ENCODE measurements at places on chromosomes 7 and 10. TPM values are rescaled to one million over a fixed set of nuclear protein-coding genes. Genes with fewer than 3 reads are reported as not detected.
A peak's percentile ranks its signal among the peaks of the same experiment; 100 is the strongest.

The GPC2 gene
- total RNA-seq: 1.0 TPM

The ESYT2 gene
- total RNA-seq: 69.7 TPM

- H3K4me3 ChIP-seq: no peak overlapping the region
- H3K27me3 ChIP-seq: no peaks in the 10 kb centered on the region
- DNase-seq: no peak
- no peak overlapping the region for H3K27ac ChIP-seq
These were observed 47.3 kb downstream of the DRGX start for GRCh38 chr10:49348593-49348992.

GRCh38 chr10:71067098-71067740 is 145.2 kb upstream of the UNC5B start:
- no peaks in the 10 kb centered on the region for H3K36me3 ChIP-seq
- DNase-seq: no peak
- no peaks in the 10 kb centered on the region for H3K27me3 ChIP-seq
- no peak overlapping the region for H3K4me3 ChIP-seq
- H3K4me1 ChIP-seq: no peaks in the 10 kb centered on the region

DNA sequence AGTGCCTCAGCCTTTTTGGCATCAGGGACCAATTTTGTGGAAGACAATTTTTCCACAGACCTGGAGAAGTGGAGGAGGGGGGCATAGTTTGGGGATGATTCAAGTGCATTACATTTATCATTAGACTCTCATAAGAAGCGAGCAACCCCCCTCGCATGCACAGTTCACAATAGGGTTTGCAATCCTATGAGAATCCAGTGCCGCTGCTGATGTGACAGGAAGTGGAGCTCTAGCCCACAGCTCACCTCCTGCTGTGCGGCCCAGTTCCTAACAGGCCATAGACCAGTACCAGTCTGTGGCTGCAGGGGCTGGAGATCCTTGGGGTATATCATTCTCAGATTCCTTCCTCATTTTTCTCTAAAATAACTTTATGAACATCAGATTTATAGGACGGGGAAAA is 50.8 kb downstream of the ATAD1 start:
- no peaks in the 10 kb centered on the region for H3K4me1 ChIP-seq
- H3K4me3 ChIP-seq: no peak overlapping the region
- H3K27ac ChIP-seq: no peak overlapping the region
- DNase-seq: no peak

GRCh38 chr10:65234261-65234660 is 1691.6 kb upstream of the LRRTM3 start:
- H3K27ac ChIP-seq: no peak overlapping the region
- H3K36me3 ChIP-seq: no peaks in the 10 kb centered on the region
- DNase-seq: no peak
- no peaks in the 10 kb centered on the region for H3K27me3 ChIP-seq
- no peak overlapping the region for H3K4me3 ChIP-seq

- DNase-seq: no peak
- H3K36me3 ChIP-seq: peaks cover 3% of the 10 kb centered on the region
- H3K4me1 ChIP-seq: peaks cover 28% of the 10 kb centered on the region
- no peak overlapping the region for H3K4me3 ChIP-seq
- no peaks in the 10 kb centered on the region for H3K27me3 ChIP-seq
These were observed 6.3 kb downstream of the RSBN1L start for GRCh38 chr7:77702513-77702912.

DNA sequence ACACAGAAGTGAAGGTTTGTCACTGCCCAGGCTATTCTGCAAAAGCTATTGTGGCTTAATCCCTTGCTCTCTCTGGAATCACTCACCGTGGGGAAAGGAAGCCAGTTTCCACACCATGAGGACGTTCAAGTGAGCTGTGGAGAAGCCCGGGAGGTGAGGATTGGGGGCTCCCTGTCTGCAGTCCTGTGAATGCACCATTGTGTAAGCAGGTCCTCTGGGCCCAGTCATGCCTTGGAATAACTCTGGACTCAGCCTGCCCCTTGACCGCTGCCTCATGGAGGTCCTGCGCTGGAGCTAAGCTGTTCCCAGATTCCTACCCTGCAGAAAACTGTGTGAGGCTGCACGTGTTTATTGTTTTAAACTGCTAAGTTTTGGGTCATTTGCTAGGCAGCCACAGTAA is 33.5 kb downstream of the LYZL2 start:
- no peaks in the 10 kb centered on the region for H3K36me3 ChIP-seq
- H3K27ac ChIP-seq: no peak overlapping the region
- no peak for DNase-seq
- no peaks in the 10 kb centered on the region for H3K27me3 ChIP-seq
- H3K4me1 ChIP-seq: no peaks in the 10 kb centered on the region

GRCh38 chr7:95264363-95264891 is 59.9 kb downstream of the PON1 start:
- H3K27ac ChIP-seq: no peak overlapping the region
- no peak overlapping the region for H3K4me3 ChIP-seq
- H3K36me3 ChIP-seq: no peaks in the 10 kb centered on the region
- H3K4me1 ChIP-seq: no peaks in the 10 kb centered on the region

DNA sequence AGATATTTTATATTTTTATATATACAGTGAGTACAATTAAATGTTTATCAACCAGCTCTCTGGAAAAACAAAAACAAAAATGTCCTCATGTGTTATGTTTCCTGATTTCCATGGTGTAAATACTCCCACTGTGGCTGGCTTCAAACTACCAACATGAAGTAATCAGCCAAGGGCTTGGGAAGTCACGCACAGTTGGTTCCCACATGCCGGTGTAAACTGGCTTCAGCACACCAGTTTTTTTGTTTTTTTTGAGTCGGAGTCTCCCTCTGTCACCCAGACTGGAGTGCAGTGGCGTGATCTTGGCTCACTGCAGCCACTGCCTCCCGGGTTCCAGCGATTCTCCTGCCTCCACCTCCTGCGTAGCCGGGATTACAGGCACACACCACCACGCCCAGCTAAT is 11.8 kb downstream of the OSBPL3 start:
- H3K4me3 ChIP-seq: no peak overlapping the region
- no peak for DNase-seq
- H3K4me1 ChIP-seq: peaks cover 13% of the 10 kb centered on the region
- H3K36me3 ChIP-seq: no peaks in the 10 kb centered on the region

DNA sequence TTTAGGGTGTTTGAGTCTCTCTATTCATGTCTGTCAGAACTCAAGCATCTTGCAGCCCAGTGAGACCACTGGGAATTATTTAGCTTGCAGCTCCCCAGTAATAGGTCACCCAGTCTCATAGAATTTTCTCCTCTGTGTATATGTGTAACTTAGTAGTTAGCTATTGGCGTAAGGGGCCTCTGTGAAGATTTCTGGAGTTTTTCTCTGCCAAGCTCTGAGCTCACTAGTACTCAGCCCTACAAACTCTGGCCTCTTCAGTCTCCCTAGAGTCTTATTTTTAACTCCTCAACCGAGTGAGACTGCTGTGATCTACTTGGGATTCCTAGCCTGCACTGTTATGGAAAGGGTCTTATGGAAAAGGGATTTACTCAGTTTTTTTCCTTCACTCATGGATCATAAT is 90.2 kb downstream of the PPP1R9A start:
- H3K4me3 ChIP-seq: no peak overlapping the region
- no peaks in the 10 kb centered on the region for H3K27me3 ChIP-seq
- no peaks in the 10 kb centered on the region for H3K36me3 ChIP-seq
- no peak overlapping the region for H3K27ac ChIP-seq
- peaks cover under 1% of the 10 kb centered on the region for H3K4me1 ChIP-seq

DNA sequence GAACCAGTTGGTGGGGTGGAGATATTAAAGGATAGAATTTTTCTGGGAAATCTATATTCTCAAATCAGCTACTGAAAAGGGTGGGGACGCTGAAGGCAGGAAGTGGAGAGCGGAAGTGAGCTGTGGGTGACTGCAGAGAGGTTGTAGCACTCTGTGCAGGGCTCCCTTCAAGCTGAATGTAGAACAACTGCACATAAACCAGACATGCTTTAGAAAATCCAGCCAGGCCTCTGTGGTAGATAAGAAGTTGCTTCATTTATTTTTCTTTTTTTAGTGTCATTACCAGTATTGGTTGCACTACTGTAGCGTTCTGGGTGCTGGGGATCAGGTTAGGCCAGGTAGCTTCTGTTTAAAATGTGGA is 127.8 kb downstream of the CELF2 start:
- no peaks in the 10 kb centered on the region for H3K27me3 ChIP-seq
- peak; percentile 71 for DNase-seq
- H3K36me3 ChIP-seq: no peaks in the 10 kb centered on the region
- no peak overlapping the region for H3K4me3 ChIP-seq
- peak overlapping the region; percentile 32 for H3K27ac ChIP-seq

DNA sequence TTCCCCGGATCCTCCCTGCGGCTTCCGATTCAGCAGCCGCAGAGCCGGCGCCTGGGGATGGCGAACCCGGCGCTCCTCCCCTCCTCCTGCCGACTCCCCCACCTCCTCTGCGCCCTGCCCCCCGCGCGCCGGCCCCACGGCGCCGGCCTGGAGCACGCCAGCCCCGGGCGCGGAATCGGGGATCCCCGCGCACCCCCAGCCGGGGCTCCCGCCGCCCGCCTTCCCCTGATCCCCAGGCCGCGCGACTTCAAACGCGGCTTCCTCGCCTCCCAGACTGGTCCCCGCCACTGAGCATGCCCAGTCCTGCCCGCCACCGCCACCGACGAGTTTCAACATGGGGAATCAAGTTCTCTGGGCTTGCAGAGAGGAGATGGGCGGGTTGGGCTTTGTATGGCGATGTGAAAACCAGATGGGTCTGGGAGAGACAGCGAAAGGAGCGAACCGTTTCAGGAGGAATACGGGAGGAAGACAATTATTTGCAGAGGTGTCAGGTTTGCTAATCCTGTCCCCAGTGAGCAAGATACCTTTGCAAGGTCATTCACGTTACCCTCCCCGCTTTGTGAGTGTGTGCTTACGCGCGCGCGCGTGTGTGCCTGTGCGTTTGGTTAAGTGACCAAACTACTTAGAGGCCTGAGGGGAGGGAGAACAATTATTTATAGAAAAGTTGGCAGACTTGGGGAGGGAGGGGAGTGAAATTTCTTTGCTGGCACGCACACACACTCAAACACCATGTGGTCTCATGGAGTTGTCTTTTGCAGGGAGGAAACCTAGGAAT is at the start of gene PANK1:
PANK1 (minus strand) TSS at position 276 of the 775 bp plus-strand sequence. CDS start 351 bp downstream, outside the sequence.
- DNase-seq: peak; percentile 92
- H3K36me3 ChIP-seq: no peaks in the 10 kb centered on the region
- H3K4me1 ChIP-seq: peaks cover 16% of the 10 kb centered on the region
- no peaks in the 10 kb centered on the region for H3K27me3 ChIP-seq
- peak within 1 kb of the TSS; percentile 99 for H3K4me3 ChIP-seq

DNA sequence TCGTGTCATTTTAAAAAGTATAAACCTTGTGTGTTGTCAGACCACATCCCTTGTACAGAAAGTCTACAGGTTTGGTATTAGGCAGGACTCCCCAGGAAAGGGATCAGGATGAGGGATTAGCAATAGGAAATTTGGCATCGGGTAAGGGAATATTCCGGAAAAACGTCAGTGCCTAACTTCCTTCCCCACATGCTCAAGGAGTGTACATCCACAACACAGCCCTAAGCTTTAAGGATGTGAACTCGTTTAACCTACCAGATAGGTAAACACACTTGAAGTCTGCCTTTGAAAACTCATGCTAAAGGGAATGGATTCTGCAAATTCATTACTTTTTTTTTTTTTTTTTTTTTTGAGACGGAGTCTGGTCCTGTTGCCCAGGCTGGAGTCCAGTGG is 194.9 kb downstream of the SKIDA1 start:
- H3K36me3 ChIP-seq: no peaks in the 10 kb centered on the region
- no peak for DNase-seq
- H3K27ac ChIP-seq: peak overlapping the region; percentile 64
- no peaks in the 10 kb centered on the region for H3K27me3 ChIP-seq
- no peak overlapping the region for H3K4me3 ChIP-seq
- H3K4me1 ChIP-seq: peaks cover 22% of the 10 kb centered on the region

GRCh38 chr10:63240807-63241206 is 107.7 kb downstream of the NRBF2 start:
- no peaks in the 10 kb centered on the region for H3K27me3 ChIP-seq
- H3K36me3 ChIP-seq: no peaks in the 10 kb centered on the region
- no peak overlapping the region for H3K4me3 ChIP-seq
- peaks cover 42% of the 10 kb centered on the region for H3K4me1 ChIP-seq
- H3K27ac ChIP-seq: peak overlapping the region; percentile 4

All from upper lobe of left lung (tissue), 6 donors.